ENCODE measurements at places on chromosomes 13 and 19.
A peak's percentile ranks its signal among the peaks of the same experiment; 100 is the strongest.

DNA sequence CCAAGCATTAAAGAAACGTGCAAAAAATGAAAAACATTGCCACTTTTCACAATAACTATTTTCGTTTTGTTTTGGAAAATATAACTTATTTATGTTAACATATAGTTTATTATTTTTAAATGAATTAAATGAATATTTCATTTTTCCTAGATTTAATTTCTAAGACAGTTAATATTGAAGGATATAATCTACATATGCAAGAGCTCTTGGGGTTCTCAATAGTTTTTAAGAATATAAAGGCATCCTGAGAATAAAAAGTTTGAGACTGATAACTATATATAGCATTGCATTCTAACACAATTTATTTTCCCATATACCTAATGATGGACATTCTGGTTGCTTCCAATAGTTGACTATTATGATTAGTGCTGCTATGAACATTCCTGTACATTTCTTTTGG is 19.9 kb downstream of the ZNF461 start:
- DNase-seq: no peak

- DNase-seq: no peak
Measured at GRCh38 chr13:71323266-71323665, 543.7 kb downstream of the DACH1 start.

DNA sequence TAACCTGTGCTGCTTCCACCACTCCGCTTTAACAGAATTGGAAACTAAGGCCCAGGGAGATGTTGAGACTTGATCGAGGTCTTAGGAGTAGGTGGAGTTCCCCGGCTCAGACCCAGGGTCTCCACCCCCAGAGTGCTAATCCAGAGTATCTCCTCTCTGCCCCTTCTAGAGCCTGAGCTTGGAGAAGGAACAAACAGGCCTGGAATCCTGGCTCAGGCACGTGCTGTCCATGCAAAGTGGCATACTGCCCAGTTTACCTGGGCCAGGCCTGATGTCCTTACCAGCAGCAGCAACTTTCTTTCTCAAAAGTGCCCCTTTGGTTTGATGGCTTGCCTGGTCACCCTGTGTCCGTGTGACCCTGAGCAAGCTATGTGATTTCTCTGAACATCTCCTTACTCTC is 3.7 kb downstream of the SYNGR4 start:
- DNase-seq: no peak

- DNase-seq: no peak
Measured at GRCh38 chr13:76319921-76320320, 566.3 kb downstream of the KCTD12 start.

- no peak for DNase-seq
Measured at GRCh38 chr13:30103161-30103840, 204.1 kb downstream of the KATNAL1 start.

DNA sequence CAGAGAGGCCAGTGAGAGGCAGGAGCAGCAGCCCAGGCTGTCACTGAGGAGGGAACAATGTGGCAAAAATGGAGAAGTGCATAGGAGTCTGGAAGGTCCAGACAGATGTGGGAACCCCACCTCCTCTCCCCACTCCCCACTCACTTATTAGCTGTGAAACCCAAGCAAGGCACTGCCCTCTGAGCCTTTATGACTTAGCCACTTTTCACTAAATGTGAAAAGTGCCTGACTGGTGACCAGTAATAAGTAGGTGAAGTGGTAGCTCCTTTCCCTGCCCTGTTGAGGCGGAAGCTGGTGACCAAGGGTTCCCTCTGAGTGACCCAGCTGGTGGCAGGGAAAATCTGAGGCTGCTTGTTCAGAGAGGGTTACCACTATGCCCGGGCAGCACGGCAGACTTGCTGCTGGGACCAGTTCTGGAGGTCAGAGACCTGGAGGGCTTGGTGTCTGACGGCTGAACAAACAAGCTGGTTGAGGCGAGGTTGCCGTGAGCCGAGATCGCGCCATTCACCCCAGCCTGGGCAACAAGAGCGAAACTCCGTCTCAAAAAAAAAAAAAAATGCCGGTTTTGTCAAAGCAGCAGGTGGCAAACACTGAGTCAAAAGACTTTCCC is 80.0 kb downstream of the ZNF429 start:
- DNase-seq: no peak

DNA sequence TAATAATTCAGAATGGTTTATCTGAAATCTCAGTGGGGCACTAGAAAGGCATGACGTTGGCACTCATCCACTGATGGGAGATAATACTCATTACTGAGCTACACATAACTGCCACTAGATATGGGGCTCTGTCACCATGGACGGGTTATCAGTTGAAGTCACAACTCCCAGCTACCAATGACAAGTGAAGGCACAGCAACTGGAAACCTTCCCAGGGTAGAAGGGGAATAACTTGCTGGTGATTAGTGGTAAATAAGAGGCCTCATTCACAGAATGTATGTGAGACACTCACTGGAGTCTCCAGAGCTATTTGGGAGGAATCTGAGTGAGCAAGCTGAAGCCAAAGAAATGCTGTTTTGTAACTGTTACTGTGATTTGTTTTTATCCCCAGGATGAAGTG is 249.6 kb downstream of the ENOX1 start:
- no peak for DNase-seq

DNA sequence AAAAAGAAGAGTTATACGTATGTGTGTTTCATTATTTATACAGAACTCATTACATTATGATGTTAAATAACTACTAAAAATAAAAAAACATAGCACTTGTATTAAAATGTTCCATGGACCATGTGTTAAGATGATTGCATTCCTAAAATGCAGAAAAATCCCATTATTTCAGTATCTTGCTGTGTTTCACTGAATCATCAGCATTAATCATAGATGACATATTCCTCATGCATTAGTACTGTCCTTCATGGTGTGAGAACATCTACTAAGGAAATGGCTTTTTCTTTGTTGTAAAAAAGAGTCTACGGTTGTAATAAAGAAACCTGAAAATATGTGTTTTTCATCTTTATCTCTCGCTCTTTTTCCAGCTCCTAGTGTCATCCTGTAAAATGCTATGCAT is 416.5 kb downstream of the FGF14 start:
- no peak for DNase-seq

- no peak for DNase-seq
Measured at GRCh38 chr13:20475927-20476691, 49.5 kb downstream of the CRYL1 start.

- DNase-seq: no peak
Measured at GRCh38 chr19:6239401-6239844, 40.4 kb downstream of the MLLT1 start.

DNA sequence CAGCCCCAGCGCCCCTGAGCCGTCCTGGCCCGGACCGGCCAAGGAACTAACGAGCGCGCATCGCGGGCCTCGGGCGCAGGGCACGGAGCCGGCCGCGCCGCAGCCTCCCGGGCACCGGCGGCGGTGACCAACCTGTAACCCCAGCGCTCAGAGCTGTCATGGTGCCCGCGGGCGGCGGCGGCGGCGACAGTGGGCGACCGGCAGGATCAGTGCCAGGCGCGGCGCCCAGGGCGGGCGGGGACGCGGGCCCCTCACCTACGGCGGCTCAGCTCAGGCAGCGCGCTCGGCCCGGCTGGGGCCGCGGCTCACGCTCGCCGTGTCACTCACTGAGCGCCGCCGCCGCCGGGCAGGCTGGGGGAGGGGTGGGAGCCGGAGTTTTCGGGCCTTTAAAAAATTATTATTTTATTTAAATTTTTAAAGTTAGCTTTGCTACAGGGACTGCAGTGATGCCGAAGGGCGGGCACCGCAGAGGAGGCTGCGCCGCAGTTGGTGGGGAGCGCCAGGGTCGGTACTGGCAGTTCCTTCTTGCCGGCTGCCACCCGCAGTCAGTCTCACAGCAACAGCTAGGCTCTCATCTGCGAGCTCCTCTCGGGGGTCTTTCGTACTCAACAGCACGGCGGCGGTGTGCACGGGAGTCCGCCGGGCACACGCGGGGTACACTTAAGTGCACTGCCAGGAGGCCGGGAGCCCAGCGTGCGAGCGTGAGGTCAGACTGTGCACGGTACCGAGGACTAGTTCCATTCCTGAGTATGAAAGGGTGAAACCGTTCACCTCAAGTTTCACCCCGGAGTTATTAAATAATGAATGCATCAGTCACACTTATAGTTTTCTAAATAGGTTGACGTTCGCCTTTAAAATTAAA is at the start of gene NALCN:
NALCN (minus strand) TSS at position 328 of the 862 bp plus-strand sequence. CDS start 17,382 bp downstream, outside the sequence.
- no peak for DNase-seq

GRCh38 chr13:24355103-24355502 is 45.7 kb downstream of the C1QTNF9 start:
- no peak for DNase-seq

- DNase-seq: no peak
Measured at GRCh38 chr13:114024603-114025404, 50.9 kb upstream of the C13orf46 start.

DNA sequence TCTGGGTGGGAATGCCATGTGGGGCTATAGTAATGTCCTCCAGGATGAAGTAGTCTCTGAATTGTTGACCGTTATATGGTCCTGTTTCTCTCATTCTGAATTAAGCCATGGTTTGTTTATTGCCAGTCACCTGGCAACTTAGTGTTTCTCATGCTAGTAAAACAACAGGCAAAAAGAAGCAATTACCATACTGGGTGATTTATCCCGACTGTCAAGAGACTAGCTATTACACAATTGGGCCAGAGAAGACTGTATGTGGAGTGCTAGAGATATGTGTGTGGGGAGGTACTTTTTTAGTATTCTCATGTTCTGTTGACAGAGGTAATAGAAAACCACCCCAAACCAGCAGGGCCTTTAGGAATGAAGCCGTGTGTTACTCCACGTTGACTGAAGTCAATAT is 258.2 kb downstream of the TDRD3 start:
- no peak for DNase-seq

- peak; percentile 37 for DNase-seq
Measured at GRCh38 chr13:108176685-108177274, 38.6 kb downstream of the LIG4 start.

- DNase-seq: no peak
Measured at GRCh38 chr19:33703438-33703750, 81.6 kb downstream of the CHST8 start.

GRCh38 chr13:23945612-23946011 is 48.3 kb upstream of the C1QTNF9B start:
- no peak for DNase-seq

DNA sequence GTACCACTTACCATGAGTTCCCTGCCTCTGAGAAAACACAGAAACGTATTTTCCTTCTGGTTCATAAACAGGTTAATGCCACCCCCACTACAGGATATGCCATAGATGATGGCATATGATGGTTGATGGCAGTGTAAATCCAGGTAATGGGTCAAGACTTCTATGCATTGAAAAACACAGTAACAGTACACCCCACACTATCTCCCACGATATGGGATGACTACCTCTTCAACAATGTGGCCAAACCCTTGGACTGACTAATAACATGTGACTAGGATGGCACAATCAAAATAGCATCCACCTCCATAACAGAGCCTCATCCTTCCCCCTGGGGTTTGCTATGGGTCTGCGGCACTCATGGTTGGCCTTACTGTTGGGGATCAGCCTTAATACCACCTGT is 22.0 kb downstream of the ZNF235 start:
- DNase-seq: no peak

DNA sequence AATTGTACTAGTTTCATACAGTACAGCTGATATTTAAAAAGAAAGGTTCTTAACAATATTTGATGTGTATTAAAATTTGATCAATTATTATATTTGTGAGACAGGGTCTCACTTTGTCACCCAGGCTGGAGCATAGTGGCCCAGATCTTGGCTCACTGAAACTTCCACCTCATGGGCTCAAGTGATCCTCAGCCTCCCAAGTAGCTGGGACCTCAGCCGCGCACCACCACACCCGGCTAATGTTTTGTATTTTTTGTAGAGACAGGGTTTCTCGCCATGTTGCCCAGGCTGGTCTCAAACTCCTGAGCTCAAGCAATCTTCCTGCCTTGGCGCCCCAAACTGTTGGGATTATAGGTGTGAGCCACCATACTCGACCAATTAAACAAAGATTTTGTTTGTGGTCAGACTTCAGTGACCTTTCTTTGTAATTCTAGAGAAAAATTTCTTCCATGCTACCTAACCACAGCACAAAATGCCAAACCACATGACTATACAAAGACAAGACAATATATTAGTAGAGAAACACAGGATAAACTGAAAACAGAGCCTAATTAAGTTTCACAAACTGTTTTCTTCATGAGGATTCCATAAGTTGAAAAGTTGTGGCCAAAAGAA is 59.6 kb downstream of the RBM26 start:
- no peak for DNase-seq

DNA sequence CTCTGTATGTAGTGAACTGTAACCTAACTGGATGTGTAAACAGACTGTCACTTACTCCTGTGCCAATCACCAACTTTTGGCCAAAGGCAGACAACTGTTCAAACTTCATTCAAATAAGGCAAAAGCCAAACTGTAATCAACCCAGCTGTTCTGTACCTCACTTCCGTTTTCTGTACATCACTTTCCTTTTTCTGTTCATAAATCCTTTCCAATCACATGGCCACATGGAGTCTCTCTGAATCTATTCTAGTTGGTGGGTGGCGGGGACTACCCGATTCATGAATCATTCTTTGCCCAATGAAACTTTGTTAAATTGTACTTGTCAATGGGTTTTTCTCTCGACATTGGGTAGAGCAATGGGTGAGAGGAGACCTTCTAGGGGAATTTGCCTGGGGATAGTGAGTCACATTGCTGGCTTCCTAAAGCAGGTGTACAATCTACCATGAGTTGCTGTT is 178.3 kb upstream of the RFC3 start:
- DNase-seq: no peak

GRCh38 chr19:24178207-24178606 is 91.2 kb downstream of the ZNF254 start:
- DNase-seq: no peak

- DNase-seq: no peak
Measured at GRCh38 chr19:39238209-39238608, 6.6 kb downstream of the IFNL3 start.

DNA sequence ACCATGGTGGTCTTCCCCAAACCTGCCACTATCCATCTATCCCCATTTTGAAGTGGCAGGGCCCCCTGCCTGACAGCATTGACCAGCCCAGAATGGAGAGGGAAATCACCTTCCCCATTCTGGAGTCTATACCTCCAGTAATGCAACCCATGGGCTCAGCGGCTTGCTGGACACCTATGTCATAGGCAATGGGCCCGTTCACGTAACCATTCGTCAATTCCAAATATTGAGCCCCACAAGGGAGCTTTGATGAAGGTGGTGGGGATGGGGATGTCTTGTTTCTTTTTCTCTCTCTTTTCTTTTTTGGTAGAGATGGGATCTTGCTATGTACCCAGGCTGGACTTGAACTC is 63.1 kb downstream of the AP1M1 start:
- no peak for DNase-seq

Measured in colonic mucosa (tissue), 4 donors.